ENCODE measurements at places on chromosomes 1 and 21. TPM values are rescaled to one million over a fixed set of nuclear protein-coding genes. Genes with fewer than 3 reads are reported as not detected.

Gene HTR1D
- total RNA-seq = not detected

Gene C4BPB
- not detected for total RNA-seq

Gene MYOG
- total RNA-seq = 336 TPM

Gene IGSF5
- not detected for total RNA-seq

Gene ENAH
- 148 TPM for total RNA-seq

Gene CDA
- total RNA-seq = 2.0 TPM
